ENCODE measurements at places on chromosomes 2 and 18.

- DNase-seq = no peak
Observed at GRCh38 chr2:134287323-134287722, 33.5 kb downstream of the MGAT5 start.

GRCh38 chr18:10376731-10377130 lies 77.7 kb upstream of the APCDD1 start:
- DNase-seq = no peak

DNA sequence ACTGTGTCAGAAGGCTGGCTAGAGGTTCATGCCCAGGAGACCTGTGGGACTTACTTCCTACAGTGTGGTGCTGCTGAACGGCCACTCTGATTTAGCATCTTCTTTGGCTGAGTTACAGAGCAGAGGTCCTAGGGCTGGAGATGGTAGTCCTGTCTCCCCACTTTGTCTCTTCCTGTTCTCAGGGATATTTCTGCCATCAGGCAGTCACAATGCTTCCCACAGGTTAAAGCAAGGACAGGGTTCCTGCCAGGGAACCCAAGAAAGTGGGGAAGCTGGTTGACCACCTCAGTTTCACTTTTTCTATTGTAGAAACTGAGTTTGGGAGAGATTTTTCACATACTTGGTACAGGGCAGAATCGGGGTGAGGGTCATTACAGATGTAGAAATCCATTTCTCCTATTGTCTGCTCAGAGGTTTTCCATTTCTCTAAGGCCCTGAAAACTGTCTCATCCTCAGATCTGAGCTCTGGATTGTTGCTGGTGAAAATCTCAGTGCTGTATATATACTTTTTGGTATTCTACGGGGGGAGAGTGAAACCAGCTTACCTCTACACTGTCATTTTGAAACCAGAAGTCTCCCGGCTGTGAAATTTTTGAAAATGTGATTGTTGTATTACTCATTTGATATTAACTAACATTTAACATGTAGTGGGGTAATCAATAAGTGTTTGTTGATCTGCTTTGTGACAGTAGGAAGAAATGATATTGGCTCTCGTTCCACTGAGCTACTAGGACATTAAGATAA lies 37.0 kb upstream of the MEP1B start:
- no peak for DNase-seq

GRCh38 chr2:158024288-158024898 lies 77.3 kb upstream of the UPP2 start:
- peak; percentile 17 for DNase-seq

GRCh38 chr2:205424326-205424725 lies 258.0 kb upstream of the NRP2 start:
- no peak for DNase-seq

DNA sequence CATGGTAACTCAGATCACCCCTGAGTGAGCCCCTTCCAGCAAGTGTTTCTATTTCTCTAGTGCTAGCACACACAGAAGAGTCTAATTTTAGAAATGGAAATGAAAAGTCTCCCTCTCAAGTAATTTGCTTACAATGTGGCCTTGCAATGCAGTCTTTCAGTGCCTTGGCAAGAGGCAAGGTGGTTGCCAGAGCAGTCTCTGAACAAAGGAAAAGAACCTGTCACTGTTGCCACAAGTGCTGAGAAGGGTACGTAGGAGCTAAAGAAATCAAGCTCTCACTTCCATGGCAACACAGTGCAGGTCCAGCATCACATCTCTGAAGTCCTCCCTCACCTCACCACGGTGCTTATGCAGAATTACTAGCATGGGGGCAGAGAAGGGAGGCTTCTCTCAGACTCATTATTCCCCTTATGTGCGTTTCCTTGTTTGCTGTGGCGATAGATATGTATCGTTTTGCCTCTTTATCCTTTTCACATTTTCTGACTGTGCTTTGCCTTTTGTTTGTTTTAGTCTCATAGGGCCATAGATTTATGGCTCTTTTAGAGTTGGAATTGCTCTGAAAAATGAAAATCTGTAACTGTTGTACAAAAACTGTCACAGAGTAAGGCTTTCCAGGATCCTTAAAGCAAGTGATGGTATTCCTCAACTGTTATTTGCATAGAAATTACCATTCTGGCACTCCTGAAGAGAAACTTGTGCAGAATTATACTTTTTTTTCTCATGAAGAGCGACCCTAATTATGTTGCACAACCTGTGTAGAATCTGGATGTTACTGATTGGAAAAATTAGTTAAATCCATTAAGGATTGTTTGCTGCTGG lies 164.8 kb downstream of the CCDC85A start:
- no peak for DNase-seq

DNA sequence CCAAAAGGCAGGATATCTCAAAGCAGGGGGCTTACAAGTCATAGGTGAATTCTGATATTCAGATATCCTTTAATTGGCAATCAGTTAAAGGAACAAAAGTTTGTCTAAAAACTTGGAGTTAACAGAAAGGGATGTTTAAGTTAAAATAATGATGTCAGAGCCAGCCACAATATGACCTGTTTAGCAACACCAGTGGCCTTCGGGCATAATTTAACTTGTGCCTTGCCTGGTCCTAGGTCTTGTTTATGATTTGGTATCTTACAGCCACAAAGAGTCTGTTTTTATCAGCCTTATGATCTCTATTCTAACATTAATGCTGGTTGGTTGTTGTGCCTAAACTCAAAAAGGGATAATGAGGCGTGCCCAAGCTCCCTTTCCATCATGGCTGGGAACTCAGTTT lies 252.9 kb downstream of the RNF152 start:
- DNase-seq = no peak

- DNase-seq = no peak
Observed at GRCh38 chr2:195871326-195871725, 197.3 kb downstream of the DNAH7 start.

- DNase-seq = no peak
Observed at GRCh38 chr2:173452416-173452815, 97.7 kb downstream of the CDCA7 start.

GRCh38 chr2:111663471-111664274 lies 220.3 kb downstream of the ANAPC1 start:
- no peak for DNase-seq

GRCh38 chr2:140586379-140586778 lies 1544.4 kb downstream of the LRP1B start:
- DNase-seq = peak; percentile 22

DNA sequence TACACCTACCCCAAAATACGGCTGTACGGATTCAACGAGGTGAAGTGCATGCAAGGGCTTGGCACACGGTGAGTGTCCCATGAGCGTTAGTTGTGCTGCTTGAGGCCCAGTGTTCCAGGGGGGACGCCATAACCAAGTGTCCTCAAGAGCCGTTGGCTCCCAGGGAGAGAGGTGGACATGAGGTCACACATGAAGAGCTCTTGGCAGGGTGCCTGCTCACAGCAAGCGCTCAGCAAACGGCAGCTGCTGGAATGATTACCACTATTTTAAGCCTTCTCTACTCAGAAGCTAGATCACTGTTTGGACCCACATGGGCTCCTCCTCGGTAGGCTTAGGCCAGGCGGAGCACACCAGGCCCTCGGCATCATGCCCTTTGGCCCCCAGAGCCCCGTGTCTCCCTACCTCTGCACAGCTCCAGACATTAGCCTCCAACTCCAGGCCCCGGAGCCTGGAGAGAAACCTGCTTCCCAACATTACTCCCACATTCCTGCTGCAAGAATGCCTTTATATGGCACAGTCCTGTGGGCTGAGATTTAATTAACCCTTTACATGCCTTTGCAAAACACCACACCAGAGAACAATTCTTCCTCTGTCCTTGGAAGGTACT lies 68.4 kb upstream of the PPP1CB start:
- peak; percentile 61 for DNase-seq

DNA sequence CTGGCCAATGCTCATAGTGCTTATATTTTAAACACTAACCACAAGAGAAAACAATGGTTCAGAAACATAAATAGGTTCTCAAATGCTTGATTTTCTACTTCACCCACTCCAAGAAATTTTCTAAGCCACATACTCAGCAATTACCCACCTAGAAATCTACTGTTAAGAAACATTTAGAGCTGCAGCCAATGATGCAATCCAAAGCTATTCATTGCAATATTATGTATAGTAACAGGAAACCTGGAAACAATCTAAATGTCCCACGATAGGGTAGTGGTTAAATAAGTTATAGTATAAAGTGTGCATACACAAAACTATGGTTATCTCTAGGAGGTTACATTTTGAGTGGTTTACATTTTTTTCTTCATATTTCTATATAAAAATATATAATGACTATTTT lies 5.7 kb downstream of the FAM237A start:
- DNase-seq = no peak

DNA sequence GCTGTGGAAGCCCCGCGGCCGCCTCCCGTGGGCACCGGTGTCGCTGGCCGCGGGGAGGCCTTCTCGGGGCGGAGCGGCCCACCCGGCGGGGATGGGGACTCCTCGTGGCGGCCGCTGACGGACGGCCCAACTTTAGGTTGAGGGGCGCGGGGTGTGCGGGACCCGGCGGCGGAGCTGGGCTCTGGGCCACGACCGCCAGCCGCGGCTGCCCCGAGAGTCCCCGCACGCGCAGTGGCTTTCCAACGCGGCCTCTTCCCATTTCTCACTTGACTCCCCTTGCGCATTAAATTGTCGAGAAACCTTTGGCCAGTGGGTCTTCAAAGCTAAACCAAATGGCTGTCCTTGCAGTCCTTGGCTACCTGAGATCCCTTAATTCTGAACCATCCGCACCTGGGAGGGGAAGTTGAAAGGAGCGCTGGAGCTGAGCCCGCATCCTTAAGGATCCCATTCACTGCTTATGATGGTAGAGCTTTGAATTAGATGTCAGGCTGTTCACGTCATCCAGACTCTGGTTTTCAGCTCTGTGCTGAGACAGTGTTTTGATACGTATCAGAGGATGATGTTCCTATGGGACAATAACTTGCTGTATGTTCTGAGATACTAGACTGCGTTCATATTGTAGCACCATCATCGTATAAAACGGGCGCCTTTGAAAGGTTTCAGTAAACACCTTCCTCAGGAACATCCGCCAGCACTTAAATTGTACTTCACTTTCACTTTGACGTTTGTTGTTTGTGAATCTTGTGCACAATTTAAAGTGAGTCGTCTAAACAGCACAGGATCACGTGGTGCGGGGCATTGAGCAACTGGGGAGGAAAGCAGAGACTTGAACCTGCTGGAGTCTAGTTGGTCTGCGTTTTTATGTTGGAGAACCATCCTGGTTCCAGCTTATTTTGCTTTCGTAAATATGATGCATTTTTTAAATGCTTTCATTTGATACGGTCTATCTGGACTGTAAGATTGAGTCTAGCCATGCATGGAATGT lies 874 bp downstream of the CLIP4 start:
- DNase-seq = peak; percentile 69

- peak; percentile 41 for DNase-seq
Observed at GRCh38 chr18:36352384-36352783, 54.9 kb downstream of the FHOD3 start.

DNA sequence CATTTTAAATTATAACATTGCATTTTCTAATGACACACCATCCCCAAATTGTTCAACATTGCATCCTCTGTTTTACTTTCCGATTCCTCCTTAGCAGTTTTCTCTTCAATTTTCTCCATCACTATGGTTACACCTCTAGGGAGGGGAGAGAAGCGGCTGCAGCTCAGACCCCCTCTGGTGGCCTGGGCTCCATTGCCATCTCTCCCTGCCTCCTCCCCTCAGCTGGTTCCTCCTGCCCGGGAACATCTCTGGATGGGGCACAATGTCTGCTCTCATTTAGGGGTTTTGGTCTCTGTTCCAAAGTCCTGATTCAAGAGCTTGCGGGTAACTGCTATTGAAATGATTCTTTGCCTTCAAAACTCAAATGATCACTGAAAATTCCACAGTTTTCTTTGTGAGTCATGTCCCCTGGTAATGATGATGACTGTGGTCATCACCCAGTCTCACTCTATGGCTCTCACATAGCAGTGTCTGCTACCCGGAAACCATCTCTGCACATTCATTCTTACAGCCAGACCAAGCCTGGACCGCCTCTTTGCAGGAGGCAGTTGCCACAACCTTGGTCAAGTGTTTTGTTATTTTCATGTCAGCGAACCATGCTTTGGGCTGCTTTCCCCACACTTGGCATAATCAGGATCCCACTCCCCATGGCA lies 263.9 kb downstream of the ALPK2 start:
- peak; percentile 47 for DNase-seq

DNA sequence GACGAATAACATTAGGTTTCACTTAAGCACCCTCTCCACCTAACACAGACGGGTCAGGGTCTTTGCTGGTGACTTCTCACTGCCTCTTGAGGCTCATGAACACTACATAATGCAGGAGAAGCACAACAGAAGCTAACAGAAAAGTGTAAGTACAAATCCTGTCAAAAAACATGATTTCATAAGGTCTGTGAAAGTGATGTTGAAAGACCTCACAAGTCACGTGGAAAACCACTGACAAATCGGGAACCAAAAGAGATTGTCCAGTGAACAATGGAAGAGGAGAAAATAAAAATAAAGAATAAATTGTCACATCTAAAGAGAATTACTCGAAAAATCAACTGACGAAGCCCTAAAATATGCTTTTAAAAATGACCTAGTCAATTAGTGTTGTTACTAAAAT lies 14.0 kb downstream of the PSD4 start:
- DNase-seq = no peak

DNA sequence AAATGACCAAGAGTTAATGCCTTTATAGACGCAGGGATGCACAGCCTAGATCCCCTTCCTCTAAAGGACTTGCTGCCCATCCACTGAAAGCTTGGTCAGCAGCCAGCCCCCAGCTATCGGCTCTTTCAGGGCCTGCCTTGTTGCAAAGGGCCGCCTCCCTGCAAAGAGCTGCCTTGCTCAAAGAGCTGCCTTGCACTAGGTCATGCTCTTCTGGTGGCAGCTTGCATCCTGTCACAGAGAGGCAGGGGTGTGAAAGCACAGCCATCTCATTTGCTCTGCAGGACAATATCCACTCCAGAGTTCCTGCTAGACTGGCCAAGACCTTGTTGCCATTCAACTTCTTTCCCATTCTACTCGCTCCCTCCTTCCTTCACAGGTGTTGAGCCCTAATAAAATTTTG lies 137.1 kb downstream of the MCFD2 start:
- DNase-seq = no peak

DNA sequence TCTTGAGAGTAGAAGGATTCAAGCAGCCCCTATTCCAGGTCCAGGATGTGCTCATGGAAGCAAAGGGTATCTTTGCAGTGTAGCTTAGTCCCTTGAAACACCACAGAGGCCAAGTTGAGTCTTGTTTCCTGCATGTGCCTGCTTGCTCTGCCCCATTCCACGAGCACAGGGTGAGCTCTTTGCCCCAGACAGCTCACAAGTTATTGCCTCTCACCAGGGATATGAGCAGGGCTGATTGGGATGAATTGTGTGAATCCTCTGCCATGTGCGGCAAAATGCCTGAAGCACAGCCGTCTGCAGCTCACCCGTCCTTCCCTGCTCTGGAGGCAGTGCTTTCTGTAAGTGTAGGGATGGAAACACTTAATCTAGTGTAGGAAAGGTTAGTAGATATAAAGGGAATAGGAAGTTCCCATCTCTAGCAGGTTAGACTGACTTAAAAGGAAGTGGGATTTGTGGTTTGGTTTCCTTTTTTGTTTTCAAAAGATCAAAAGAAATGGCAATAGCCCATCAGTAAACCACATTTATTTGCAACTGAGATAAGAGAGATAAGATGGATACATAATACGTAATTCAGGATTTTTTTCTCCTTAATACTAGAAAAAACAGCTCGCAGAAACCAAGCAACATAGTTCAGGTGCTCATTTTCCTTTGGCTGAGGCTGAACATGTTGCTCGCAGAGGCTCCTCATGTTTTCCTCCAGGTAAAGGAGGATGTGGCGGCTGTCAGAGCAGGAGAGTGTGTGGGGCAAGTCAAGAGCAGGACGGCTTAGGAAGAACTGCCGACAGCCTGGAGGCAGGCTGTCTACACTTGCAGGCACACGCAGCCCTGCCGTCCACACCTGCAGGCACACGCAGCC lies 41.4 kb downstream of the TMEM182 start:
- no peak for DNase-seq

Measured in H54 (cell line).